NCI-H2227 treated with DMSO at 0.1 percent for 48 hours (cell line): ENCODE measurements at places on chromosomes 7 and 10.

DNA sequence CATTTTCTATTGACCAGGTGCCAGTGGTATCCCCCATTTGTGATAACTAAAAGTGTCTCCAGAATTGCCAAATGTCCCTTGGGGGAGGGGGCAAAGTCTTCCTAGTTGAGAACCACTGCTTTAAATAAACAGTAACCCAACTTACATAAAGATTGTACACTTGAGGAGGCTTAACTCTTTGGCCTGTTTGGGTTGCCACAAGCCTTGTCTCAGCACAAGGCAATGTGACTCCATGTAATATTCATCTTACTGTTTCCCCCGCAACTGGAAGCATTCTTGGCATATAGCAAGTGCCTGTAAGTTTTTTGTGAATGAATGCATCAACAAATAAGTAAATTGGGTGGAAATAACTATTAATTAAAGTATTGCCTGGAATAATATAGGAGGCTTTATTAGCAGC, 108.3 kb downstream of the ANK3 start:
- DNase-seq = no peak

DNA sequence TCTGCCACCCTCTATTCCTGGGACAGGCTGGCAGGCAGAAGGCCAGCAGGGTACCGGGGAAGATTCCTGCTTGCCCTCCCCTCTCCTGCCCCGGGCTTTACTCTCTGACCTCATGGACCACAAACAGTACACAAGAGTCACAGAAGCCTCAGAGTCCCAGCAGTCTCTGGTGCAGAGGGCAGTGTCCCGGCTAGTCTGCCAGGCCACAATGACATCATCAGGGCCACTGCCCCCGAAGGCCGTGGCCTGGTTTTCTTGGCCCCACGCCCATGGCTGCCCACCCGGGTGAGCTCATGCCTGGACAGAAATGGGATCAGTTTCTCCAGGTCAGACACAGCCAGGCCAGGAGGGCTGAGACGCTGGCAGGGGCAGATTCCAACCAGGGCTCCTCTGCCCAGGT, 91.9 kb downstream of the MYL10 start:
- DNase-seq = no peak

GRCh38 chr7:7720193-7720592, 1.8 kb upstream of the RPA3 start:
- no peak for DNase-seq

GRCh38 chr10:128875030-128875744, 591.9 kb upstream of the MGMT start:
- DNase-seq = no peak

GRCh38 chr7:66279912-66280311, 74.8 kb downstream of the TPST1 start:
- DNase-seq = no peak

DNA sequence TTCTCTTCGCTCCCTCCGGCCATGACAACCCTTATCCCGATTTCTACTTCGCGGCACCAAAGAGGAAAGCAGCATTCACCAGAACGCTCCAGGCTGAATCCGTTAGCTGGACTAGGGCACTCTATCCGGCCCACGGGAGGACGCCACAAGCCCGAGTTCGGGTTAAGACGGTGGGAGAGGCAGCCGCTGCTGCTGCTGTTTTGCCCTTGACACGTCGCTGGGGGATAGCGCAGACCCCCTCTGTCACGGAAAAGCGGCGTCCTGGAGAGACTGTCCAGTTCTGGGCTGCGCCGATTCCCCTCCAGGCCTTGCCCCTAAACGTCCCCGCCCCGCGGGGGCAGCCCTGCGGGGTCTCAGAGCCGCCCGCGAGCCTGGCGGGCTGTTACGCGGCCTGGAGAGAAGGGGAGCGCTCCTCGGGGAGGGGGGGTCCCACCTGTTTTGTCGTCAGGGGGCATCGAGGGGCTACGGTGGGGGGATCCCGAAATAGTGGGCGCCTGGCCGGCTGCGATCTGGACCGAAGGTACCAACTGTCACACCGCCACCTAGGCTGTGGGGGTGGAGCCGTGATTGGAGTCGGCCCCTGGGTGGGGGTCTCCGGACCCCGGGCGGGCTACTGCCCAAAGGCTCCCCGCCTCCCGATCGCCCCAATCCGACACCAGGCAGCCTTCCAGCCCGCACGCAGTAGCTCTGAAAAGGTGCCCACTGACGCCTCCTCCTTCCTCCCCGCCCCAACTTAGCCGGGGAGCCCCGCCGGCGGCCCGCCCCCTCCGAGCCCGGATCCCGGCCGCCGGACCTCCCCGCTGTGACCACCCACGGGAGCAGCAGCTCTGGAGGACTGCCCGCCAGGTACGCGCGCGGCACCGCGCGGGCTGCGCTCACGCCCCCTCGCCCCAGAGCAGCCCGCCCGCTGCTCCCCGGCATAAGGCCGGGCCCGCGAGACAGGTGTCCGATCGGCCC, 772 bp downstream of the SGMS1 start:
- DNase-seq = no peak

DNA sequence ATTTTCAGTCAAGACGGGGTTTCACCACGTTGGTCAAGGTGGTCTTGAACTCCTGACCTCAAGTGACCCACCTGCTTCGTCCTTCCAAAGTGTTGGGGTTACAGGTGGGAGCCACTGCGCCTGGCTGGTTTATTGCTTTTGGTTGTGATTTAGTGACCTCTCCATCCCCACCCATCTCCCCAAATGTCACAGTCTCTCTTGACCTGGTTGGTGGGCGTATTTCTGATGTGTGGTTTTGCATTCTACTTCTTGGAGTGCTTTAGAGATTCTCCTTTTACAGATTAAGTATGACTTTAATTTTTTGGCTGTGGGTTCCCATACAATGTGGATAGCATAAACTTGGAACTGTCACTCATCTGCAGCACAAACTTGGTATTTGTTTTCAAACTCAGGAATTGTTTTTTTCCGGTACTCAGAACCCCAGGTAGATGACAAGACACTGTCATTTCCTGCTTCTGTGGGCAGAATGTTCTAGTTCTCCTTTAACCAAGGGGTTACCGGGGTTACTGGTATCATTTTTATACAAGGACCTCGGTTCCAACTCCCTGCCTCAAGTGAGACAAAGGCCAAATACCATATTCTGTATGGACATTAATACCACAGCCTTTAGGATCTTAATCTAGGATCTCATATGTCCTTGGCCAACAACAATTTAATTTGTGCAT, 50.5 kb downstream of the MRC1 start:
- no peak for DNase-seq

DNA sequence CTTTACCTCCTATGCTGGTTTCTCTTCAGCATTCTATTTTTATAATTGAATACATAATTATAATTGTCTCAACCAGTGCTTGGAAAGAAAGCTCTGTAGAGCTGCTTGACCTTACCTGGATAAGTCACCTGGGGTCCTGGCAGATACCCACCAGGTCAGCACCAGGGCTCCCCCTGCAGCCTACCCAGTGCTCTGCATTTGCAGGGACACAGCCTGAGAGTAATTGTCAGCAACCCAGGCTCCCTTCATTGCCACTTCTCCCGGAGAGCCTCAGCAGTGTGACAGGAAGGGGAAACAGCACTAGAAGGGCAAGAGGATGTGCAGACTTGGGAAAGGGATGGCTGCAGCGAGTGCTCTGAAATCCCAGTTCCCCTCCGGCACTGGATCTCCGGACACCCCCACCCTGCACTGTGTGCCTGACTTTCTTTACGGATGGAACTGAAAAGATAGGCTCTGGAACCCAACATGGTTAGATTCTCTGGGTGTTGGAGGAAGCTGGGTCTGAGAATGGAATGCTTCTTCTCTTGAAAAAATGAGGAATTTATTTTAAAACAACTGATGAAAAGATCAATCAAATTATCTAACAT, 11.4 kb upstream of the PAX4 start:
- DNase-seq = no peak

DNA sequence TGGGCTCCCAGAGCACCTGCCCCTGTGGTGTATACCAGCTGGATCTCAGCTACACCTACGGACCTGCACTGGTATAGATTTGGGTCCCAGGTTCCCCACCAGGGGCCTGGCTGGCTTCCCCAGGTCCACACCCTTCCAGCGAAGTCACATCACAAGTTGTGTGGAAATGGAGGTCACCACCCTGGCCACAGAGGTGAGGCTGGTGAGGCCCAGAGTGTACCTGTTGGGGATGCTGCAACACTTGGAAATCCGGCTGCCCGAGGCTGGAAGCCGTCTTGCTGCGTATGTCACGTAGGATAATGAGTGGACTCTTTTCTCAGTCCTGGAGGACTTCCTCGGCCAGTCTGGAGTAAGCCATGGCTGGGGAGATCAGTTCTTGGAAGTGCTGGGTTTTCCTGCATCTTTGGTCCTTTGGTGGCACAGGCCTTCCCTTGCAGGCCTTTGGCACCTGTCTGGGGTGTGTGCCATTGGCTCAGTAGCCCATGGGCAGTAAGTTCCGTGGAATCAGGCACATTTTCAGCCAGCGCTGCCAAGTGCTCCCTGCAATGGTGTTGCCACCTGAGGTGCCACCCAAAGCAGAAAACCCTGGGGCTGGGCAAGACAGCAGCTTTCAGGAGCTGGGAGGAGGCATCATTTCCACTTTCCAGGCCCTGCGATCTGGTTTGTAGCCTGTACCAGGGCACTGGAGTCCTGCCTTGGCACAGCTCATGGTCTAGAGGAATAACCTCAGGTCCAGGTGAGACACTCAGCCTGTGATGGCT, 97.9 kb downstream of the LHPP start:
- no peak for DNase-seq

GRCh38 chr10:59376846-59377245, 14.5 kb upstream of the FAM13C start:
- DNase-seq = no peak

- no peak for DNase-seq
These were observed 21.5 kb downstream of the BTAF1 start for GRCh38 chr10:91944880-91945630.

GRCh38 chr7:26618898-26619297, 245.5 kb downstream of the SKAP2 start:
- DNase-seq = no peak

DNA sequence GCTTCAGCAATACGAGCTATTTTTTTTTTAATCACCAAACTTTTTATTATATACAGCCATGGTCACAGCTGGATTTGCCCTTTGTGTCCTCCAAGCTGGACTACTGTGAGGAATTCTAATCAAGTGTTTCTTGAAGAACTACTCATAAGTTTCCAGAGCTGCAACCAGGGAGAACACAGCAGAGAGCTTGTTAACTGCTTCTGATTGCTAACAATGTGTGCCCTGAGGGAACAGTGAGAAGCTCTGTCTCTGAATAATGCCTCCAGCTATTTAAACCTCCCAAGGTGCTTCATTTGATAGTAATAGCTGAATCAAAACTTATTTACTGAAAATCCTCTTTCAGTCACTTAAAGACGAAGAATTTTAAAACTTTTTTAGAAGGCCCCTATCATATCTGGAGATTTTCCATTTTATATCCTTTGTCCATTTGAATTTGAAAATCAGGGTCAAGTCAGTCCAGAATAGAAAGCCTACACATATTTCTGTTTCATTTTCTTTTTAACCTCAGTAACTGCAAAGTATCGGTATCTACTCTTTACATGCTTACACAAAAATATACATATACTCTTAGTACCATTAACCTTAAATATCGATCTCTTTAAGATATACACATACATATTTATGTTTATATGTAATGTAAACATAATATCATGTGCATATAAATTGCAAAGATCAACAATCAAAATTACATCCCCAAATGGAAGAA, 1024.2 kb downstream of the GRM8 start:
- DNase-seq = no peak

DNA sequence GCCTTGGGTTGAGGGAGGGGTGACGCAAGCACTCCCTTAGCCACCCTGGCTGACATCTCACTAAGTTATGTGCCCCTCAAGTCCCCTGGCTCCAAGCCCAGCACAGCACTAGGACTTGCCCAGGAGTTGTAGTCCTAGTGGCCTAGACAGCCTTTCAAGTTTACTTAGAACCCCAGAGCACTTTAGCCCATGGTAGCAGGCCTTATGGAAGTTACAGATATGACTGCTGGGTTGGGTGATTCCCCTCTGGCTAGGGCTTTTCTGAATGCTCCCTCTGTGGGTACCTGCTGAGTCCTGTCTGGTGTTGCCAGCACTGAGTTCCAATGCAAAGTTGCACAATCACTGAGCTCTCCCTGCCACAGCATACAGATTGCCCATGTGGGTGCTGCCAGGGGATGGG, 83.2 kb downstream of the AHCYL2 start:
- DNase-seq = no peak

GRCh38 chr10:79145517-79146470, 77.0 kb downstream of the ZMIZ1 start:
- DNase-seq = no peak

DNA sequence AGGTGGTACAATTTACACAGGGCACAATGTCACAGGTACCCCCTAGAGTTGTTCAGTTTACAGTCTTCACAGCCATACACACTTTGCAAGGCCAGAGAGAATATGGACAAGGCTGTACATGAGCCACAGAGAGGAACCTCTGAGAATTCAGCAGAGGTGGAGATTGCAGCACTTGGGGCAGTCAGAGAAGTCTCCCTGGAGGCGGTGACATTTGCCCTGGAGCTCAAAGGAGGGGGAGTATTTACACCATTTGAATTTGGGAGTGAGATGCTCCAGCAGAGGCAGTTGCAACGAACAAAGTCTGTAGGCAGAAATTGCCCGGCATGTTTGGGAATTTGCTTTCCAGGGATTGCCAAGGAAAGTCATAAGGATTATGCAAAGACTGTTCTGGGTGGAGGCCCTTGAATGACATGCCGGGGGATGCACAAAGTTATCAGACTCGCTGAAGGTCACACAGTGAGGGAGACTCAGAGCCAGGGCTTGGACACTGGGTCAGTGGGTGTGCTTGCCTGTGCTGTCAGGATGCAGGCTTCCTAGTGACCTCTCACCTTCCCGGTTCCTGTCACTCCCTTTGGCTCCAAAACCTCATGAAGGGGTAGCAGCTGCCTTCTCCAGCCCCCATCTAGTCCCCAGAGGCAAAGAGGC, 160.7 kb upstream of the PCBD1 start:
- DNase-seq = no peak

- no peak for DNase-seq
These were observed 30.5 kb downstream of the LRMDA start for GRCh38 chr10:75461672-75462649.

DNA sequence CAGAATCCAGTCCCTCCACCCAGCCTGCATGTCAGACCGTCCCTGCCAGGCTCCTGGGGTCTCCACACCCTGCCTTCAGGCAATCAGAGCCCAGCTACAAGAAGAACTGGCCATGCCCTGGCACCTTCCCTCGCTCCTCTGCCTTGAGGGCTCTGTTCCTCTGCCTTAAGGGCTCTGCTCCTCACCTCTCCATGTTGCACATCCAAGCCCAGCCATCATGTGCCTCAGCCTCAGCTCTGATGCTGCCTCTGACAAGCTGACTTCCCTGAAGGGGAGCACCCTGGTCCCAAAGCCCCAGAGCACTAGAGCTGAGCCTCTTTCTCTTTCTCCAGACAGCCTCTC, 50.3 kb upstream of the ANTXRL start:
- DNase-seq = no peak

DNA sequence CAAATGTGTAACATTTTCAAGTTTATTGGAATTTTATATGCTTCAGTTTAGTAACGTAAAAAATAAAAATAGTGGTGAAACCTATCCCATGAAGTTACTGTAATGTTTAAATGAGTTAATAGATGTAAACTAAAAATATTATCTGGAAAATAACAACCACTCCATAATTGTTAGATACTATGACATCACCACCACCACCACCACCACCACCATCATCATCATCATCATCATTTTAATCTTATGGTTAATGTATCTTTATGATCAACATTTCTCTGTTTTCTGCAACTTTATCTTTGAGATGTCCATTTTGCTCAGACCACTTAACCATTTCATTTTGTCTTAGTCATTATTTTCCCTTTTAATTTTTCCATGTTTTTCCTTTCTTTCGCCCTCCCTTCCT, 23.4 kb upstream of the CACNA2D1 start:
- DNase-seq = no peak

- DNase-seq = no peak
These were observed 36.0 kb downstream of the C10orf143 start for GRCh38 chr10:130074639-130075038.

- DNase-seq = no peak
These were observed 647.2 kb downstream of the GRM8 start for GRCh38 chr7:126605553-126605952.
